ENCODE measurements at places on chromosomes 5 and 9.

- DNase-seq: no peak
Observed at GRCh38 chr9:35682520-35683315, 7.0 kb downstream of the TPM2 start.

DNA sequence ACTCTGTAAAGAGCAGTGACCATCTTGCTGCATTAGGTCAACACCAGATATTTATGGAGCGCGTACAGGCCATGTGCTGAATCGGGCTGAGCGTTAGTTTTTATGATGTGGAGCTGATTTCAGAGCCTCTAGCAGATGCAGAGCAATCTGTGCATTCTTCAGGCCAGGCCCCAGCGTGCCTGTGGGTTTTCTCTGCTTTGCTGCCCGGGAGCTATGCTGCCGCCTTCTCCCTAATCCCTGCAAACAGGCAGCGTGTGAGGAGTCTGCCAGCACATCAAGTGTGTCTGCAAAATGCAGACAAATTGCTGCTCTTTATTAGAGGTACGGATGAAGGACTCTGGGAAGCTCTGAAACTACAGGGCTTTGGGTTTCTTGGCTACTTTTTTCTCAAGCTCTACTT is 170.0 kb downstream of the NTRK2 start:
- no peak for DNase-seq

DNA sequence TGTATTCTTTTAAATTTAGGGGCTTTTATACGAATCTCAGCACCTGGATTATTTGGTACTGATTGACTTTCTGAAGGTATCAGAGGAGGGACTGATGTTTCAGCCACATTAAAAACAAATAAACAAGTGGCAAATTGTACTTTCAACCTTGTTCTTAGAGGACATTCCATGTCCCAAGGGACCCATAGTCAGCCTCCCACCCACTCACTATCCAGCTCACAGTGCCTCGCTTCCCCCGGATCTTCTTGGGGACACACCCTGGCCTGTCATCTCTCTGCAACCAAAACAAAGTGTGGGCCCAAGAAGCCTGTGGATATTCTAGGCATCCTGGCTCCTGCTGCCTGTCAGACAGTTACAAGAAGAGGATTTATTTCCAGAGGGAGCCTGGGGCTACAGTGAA is 8.8 kb upstream of the BOD1 start:
- DNase-seq: no peak

- DNase-seq: no peak
Observed at GRCh38 chr5:15159606-15160005, 288.0 kb upstream of the ANKH start.

GRCh38 chr5:178423901-178424809 is 166.0 kb downstream of the COL23A1 start:
- DNase-seq: no peak

GRCh38 chr9:127021664-127022363 is 100.6 kb downstream of the ANGPTL2 start:
- DNase-seq: peak; percentile 90

DNA sequence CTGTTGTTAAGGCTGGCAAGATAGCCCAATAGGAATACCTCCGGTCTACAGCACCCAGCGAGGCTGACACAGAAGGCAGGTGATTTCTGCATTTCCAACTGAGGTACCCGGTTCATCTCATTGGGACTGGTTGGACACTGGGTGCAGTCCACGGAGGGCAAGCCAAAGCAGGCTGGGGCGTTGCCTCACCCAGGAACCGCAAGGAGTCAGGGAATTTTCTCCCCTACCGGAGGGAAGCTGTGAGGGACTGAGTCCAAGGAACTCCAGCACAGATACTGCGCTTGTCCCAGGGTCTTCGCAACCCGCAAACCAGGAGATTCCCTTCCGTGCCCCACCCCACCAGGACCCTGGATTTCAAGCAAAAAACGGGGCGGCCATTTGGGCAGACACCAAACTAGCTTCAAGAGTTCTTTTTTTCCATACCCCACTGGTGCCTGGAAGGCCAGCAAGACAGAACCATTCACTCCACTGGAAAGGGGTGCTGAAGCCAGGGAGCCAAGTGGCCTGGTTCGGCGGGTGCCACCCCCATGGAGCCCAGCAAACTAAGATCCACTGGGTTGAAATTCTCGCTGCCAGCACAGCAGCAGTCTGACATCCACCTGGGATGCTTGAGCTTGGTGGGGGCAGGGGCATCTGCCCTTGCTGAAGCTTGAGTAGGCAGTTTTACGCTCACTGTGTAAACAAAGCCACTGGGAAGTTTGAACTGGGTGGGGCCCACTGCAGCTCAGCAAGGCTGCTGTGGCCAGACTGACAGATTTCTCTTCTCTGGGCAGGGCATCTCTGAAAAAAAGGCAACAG is 647.2 kb downstream of the BNC2 start:
- DNase-seq: no peak

- no peak for DNase-seq
Observed at GRCh38 chr9:98929071-98929470, 14.6 kb upstream of the COL15A1 start.

- DNase-seq: no peak
Observed at GRCh38 chr5:160929360-160929759, 77.3 kb upstream of the ATP10B start.

GRCh38 chr9:105541838-105542237 is 16.1 kb upstream of the FKTN start:
- DNase-seq: no peak

DNA sequence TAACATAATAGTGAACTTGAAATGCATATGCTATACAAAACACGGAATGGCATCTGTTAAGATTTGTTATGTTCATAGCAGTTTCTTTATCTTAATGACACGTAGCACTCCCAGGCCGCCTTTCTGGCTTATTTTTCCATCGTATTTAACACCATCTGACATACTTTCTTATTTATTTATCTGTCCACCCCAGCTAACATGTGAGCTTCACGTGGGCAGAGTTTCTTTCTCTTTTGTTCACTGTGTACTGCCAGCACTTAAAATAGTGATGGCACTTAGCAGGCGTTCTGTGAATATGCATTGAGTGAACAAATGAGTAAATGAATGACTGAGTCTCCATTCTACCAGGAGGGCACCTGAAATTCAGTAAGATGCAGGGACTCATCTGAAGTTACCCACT is 29.4 kb upstream of the SYNPO start:
- DNase-seq: no peak

DNA sequence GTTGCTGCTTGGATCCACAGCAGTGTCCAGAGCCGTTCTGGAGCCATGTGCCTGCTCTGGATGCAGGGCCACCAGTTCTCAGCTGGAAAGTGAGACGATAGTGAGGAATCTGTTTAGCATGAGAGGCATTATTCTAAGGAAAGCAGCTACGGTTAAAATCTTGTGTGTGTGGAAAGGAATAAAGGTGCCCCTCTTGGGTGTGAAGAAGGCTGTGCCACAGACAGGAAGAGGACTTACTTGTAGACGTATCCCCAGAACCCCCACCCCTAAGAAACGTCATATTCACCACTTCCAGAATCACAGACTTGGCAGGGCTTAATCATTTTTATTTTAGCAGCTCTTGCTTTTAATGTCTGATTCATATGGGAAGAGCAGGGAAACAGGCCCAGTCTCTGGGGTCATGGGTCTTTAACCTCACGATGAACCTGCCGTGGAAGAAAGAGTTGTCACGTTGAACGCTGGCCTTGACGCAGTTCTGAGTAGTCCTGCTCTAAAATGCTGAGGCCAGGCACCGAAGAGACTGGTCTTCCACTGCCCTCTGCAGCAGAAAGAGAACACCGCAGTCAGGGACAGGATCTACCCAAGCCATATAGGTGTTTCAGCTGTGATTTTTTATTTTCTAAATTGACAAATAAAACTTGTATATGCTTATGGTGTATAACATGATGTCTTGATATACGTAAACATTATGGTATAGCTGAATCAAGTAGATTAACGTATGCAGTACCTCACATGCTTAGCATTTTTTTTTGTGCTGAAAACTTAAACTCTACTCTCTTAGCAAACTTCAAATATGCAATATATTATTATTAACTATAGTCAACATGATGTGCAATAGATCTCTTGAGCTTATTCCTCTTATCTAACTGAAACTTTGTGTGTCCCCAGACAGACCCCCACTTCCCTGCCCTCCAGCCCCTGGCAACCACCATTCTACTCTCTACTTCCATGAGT is 38.8 kb downstream of the CARTPT start:
- DNase-seq: peak; percentile 34

DNA sequence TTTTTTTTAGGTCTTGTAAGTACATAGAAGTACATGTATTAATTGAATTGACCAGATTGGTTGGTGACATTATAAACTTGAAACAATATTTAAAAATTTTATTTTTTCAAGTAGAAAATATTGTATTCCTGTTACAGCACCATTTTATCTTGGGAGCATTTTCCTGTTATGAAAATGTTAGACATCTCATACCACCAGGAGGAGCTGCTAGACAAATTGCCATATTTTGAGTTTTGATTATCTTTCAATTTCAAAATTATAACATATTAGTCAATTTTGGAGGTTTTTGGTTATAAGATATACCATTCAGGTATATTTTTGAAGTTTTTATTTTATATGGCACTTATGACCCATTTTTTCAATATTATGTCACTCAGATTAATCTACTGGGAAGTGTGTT is 84.4 kb downstream of the CNTLN start:
- DNase-seq: no peak

- DNase-seq: no peak
Observed at GRCh38 chr5:158698023-158698639, 401.6 kb downstream of the EBF1 start.

DNA sequence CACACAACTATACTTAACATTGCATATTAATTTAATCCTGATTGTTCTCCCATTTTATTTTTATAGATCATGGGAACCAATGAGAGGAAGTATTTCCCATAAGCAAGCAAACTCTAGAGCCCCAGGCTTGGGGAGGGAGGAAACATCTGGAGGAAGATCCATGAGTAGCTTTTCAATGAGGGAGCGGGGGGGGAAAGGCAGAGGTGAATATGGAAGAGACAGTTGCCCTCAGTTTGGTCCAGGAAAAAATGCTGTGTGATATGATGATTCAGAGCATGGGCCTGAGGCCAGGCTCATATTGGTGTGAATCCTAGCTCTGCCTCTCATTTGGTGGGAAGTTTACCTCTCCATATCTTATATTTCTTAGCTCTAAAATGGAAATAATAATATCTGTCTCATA is 42.2 kb upstream of the ALDOB start:
- no peak for DNase-seq

DNA sequence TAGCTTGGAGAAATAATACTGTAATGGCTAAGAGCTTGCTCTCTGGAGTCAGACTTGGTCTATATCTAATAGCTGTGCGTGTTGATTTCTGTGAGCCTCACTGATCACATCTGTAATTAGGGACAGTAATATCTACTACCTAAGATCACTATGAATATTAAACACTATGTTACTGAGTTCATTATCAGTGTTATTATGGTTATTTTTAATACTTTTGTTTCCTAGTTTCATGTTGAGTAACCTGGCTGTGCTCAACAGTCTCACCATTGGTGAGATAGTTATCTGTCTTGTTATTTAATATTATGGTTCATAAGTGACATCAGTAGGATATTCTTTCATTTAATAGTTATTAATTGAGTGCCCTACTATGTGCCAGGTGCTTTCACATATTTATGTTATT is 22.4 kb upstream of the CAVIN4 start:
- DNase-seq: no peak

GRCh38 chr5:178131446-178131996 is 707 bp downstream of the RMND5B start:
- DNase-seq: no peak

DNA sequence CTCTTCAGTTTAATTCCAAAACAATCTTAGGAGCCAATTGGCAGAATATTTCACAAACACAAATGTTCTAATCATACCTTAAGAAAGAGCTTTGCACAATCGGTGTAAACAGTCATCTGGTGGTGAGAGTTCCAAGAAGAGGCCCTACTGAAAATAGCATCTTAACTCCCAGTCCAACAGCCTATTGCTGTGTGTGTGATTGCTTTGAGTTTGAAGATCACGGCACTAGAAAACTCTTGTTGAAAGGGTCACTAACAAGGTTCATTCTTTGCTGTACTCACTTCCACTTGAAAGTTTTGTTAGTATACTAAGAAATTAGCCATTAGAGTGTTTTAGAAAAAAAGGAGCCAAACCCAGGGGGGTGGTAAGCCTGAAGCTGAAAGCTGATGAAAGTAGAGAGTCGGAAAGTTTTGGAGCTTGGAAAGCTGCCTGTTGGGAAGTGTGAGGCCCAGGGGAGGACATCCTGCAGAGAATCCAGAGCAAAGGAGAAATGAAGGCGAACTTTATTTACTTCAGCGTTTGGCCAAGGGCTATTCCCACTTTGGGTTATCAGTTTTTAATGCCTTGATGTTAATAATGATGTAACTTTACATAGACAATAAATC is 180.3 kb upstream of the GHR start:
- DNase-seq: no peak

GRCh38 chr9:114387680-114388356 is at the start of gene AKNA:
TSS of gene AKNA (minus strand) at chr9:114387982. CDS start at chr9:114381333, 6,649 bp downstream.
- peak; percentile 81 for DNase-seq

GRCh38 chr5:32734827-32735378 is 23.8 kb downstream of the NPR3 start:
- no peak for DNase-seq

DNA sequence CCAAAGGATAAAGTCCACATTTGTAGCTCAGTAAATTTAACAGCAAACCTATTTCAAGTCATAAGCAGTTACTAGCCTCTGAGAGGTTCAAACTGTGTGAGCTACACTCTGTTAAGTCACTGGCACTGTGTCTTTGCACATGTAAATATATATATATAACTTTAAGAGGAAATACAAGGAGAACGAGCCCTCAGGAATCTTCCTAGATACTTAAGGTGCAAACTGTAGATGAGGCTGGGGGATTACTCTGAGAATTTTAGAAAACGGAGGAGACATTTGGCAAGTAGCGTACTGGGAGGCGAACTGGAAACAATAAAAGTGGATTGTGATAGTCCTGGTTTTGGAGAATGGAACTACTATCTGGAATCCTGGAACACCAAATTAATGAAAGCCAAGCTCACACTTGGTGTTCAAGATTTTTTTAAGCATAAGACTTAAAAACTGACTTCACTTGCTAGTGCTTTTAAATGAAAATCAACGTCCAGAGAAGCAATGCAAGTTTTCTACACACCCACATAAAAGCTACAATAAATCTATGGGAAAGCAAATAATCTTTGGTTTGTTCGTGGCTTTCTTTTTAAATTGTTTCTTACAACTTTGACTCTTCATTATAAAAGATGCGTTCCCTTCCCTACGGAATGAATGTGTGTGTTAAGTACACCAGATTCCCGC is 1057.0 kb upstream of the DMAC1 start:
- DNase-seq: no peak
